ENCODE measurements at places on chromosomes 7 and 10.

- DNase-seq, result no peak
Observed at GRCh38 chr10:98469001-98469931, 22.5 kb upstream of the HPS1 start.

- DNase-seq, result no peak
Observed at GRCh38 chr10:62430881-62431280, 56.7 kb downstream of the ZNF365 start.

GRCh38 chr7:102122026-102122425, 164.6 kb upstream of the SH2B2 start:
- no peak for DNase-seq

- DNase-seq, result no peak
Observed at GRCh38 chr7:147474862-147475261, 1115.7 kb upstream of the C7orf33 start.

DNA sequence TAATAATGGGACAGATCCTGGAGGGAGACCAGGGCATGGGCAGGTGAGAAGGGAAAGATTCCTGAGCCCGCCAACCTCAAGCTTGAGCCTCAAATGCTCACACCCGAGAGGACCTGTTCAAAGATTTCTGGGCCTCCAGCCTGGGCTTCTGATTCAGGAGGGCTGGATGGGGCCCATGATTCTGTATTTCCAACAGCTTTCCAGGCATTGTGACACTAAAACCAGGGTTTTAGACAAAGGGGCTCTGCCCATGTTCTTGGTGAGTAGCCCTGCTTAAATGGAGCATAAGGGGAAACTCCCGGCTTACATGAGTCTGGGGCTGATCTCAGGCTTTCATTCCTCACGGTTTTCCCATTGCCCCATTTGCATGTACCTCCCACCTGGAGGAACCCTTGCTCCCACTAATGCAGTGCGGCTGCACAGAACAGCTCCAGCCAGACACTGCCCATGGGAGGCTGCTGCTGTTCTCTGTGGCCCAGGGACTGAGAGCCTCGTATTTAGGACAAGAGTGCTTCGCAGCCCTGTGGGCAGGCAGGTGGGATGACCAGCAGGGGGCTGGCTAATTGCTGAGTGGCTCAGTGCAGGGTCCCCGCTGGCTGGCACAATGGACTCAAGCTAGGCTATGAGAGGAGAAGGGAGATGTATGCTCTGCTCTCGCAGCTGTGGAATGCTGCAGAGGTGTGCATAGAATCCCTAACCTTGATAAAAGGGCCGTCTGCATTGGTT, 135.3 kb upstream of the COBL start:
- DNase-seq, result peak; percentile 76

- no peak for DNase-seq
Observed at GRCh38 chr7:137572056-137572784, 228.7 kb upstream of the PTN start.

DNA sequence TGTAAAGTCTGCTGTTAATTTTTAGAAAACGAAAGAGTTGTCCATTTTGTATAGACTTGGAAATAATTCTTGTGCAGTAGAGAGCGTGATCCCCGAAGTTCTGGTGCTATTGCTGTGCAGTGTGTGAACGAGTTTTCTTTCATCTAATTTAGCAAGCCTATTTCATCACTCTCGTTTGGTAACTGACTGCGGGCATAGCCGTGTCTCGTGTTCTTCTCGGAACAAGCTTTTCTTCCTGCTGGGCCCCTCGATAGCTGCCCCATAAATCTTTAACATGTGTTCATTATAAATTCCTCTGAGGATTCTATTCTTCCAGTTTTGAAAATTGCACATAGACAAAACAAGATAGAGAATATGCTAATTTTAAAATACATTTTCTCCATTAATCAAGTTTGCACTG, 622.0 kb upstream of the PFKP start:
- no peak for DNase-seq

- no peak for DNase-seq
Observed at GRCh38 chr7:29587195-29587808, 23.7 kb downstream of the PRR15 start.

- no peak for DNase-seq
Observed at GRCh38 chr7:140610204-140611165, 30.1 kb downstream of the DENND2A start.

DNA sequence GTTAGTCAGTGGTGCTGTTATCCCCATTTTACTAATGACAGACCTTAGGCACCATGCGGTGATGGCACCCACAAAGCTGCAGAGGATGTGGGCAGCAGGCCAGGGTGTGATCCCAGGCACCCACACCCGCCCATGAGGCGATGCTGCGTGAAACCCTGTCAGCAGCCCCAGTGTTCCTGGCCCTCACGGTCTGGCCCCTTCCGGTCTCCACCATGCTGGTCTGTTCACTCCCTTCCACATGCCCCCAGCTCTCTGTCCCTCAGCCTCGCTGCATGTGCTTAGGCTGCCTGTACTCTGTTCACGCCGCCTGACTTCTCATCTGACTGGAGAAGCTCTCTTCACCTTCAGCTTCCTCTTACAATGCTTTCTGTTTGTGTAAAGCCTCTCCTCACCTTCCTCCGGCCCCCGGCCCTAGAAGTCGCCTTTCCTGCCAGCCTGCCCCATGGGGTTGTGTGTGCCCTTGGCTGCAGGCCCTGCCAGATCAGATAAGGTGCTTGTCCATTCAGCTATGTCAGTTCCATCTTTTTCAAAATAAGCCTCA, 17.6 kb upstream of the ORAI2 start:
- no peak for DNase-seq

- no peak for DNase-seq
Observed at GRCh38 chr10:71948496-71949067, 15.6 kb upstream of the CHST3 start.

- no peak for DNase-seq
Observed at GRCh38 chr7:102992509-102992937, 79.7 kb downstream of the LRRC17 start.

DNA sequence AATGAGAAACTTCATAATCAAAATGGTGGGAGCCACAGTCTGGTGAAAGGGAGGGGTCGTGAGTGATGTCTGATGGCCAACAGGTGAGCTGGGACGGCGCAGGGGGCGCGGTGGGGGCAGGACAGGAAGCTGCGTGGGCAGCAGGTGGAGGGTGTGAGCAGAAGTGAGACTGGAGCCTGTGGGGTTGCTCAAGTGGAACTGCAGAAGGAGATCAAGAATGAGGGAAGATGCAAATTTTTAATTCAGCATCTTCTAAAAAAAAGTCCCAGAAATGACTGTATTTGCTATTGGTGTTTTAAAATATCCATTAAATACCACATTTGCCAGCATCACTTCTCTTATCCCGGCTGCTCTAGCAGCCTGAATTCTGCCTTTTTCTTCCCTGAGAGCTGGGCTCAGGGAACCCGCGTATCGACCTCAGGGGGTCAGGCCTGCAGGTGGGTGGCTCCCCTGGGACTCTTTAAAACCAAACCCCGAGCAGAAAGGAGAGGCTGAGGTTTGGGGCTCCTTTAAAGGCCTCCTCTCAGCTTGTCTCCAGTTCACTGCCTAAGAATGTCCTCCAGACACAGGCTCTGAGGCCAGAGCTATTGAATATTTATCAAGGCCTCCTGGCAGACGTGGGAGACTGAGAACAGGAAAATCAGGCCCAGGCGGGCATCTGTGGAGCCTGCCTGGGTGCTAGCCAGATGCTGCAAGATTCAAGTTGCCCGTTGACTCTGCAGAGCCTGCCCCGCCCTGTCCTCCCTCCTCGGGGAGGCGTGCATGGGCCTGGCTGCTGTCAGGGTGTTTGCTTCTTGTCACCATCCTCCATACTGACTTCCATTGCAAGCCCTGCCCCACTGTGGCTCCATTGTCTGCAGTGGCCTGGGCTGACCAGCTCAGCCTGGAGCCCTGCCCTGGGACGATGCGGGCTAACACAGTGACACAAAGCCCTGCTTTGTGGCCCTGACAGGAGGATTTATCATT, 53.9 kb downstream of the SYPL1 start:
- peak; percentile 81 for DNase-seq

GRCh38 chr10:73819081-73819480, 7.7 kb upstream of the NDST2 start:
- DNase-seq, result no peak

- DNase-seq, result no peak
Observed at GRCh38 chr7:78014401-78014800, 215.8 kb downstream of the PHTF2 start.

DNA sequence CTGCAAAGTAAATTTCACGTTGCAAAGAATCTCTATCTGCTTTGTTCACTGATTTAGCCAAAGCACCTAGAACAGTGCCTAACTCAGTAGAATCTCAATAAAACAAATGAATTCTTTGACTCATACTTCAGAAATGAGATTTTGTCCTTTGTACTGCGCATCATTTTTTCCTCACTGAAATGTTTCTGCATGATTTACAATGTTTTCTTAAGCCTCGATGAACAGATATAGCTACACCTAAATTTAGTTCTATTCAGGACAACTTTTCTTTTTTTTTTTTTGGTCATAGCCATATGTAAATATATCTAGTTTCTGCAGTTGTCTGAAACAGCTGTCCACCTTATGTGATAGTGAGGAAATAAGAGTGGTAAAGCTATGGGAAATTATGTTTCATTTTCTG, 15.3 kb downstream of the GNAT3 start:
- DNase-seq, result no peak

DNA sequence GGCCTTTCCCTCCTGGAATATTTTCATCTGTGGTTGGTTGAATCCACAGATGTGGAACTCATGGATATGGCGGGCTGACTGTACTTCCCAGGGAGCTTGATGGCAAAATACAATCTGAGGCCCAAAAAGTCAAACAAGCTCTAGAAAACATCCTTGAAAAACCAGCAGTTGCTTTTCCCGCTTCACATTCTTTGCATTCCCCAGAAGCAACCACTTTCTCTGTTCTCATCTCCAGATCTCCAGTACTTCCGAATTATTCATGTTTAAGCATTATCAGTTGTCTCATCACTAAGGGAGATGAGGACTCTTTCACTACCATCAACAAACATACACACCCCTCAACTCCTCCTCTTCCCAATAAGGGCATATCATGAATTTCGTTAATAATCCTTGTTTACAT, 55.3 kb downstream of the KIF5B start:
- DNase-seq, result no peak

GRCh38 chr10:6465437-6465836, 114.6 kb downstream of the PRKCQ start:
- DNase-seq, result no peak

DNA sequence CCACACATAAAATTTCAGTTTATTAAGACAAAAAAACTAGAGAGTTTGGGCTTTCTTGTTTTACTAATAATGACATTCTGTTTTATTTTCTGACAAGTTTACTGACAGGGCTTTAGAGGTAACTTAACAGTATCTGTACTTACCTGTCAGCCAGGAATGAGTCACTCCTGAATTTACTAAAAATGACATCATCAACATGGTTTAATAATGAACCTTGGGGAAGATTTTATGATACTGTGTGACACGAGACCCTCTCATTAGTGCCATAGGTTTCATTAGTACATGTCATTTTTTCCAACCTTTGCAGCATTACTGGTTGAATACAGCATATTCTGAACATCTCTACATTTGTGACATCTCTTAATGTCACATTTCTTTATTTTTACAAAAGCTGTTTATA, 131.1 kb downstream of the KCND2 start:
- DNase-seq, result no peak

DNA sequence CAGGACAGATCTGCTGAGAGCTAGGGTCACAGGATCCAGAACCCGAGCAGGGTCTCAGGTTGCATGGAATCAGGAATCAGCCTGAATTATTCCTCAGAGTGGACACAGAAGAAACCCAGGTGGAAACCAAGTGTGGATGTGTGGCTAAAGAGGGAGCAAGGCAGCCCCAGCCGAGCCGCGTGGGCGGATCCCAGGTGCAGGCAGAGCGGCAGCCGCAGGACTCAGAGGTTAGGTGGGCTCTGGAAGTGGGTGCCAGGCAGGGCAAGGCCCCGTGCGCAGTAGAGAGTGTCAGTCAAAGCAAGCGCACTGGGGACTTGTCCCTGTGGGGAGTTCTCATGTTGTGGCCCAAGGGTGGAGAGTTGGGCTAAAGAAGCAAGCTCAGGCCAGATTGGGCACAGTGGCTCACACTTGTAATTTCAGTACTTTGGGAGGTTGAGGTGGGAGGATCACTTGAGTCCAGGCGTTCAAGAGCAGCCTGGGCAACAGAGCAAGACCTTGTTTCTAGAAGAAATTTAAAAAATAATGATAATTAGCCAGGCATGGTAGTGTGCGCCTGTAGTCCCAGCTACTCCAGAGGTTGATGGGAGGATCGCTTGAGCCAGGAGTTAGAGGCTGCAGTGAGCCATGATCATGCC, 125.9 kb downstream of the CUL2 start:
- no peak for DNase-seq

GRCh38 chr10:60434418-60435046, 44.9 kb upstream of the ANK3 start:
- DNase-seq, result no peak

- DNase-seq, result no peak
Observed at GRCh38 chr10:27816320-27816719, 70.7 kb upstream of the MKX start.

- DNase-seq, result peak; percentile 92
Observed at GRCh38 chr10:68231106-68231816, 652 bp downstream of the ATOH7 start.

- DNase-seq, result no peak
Observed at GRCh38 chr10:102927311-102928010, 9.4 kb downstream of the CNNM2 start.

DNA sequence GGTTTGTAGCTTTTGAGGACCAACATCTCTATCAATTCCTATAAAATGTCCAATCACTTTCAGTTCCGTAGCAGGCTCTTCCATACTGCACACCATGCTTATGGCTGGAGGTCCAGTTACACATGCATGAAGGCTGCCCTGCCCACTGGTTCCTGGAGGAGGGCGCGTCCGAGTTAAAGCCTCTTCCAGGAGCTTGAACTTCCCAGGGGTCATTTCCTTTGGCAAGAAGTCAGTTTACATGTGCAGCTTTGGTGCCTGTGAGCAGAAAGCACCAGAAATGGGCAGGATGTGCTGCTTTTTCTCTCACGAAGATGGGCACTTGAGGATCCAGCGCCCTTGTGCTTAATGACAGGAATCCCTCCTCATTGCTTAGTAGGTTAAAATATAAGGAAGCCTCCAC, 17.6 kb upstream of the PHYH start:
- DNase-seq, result no peak

DNA sequence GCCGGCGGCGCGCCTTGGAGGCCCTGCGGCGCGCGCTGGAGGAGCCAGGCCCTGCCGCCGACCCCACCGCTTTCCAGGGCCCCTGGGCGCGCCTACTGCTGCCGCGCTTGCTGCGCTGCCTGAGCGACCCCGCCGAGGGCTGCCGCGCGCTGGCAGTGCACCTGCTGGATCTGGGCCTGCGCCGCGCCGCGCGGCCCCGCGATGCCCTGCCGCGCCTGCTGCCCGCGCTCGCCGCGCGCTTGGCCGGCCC, 280 bp downstream of the DNAAF5 start:
- no peak for DNase-seq

Data from islet precursor cell (in vitro differentiated cells).